ENCODE measurements at places on chromosomes 7 and 10.

GRCh38 chr10:103140469-103140868 lies 52.6 kb downstream of the NT5C2 start:
- no peak for DNase-seq

DNA sequence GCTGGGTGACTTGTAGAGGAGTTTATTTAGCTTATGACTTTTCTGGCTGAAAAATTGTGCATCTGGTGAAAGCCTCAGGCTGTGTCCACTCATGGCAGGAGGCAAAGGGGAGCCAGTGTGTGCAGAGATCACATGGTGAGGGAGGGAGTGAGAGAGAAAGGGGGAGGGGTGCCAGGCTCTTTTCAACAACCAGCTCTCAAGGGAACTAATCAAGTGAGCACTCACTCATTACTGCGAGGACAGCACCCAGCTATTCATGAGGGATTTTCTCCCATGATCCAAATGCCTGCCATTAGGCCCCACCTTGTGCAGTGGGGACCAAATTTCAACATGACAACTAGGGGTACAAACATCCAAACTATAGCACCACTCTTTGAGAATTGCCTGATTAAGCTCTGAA lies 590.2 kb downstream of the MAGI2 start:
- DNase-seq, result no peak

GRCh38 chr7:149022756-149023360 lies 5.4 kb downstream of the PDIA4 start:
- DNase-seq, result no peak

GRCh38 chr7:30660331-30661255 lies 21.7 kb downstream of the CRHR2 start:
- DNase-seq, result no peak

GRCh38 chr7:136275794-136276193 lies 298.6 kb upstream of the MTPN start:
- no peak for DNase-seq

DNA sequence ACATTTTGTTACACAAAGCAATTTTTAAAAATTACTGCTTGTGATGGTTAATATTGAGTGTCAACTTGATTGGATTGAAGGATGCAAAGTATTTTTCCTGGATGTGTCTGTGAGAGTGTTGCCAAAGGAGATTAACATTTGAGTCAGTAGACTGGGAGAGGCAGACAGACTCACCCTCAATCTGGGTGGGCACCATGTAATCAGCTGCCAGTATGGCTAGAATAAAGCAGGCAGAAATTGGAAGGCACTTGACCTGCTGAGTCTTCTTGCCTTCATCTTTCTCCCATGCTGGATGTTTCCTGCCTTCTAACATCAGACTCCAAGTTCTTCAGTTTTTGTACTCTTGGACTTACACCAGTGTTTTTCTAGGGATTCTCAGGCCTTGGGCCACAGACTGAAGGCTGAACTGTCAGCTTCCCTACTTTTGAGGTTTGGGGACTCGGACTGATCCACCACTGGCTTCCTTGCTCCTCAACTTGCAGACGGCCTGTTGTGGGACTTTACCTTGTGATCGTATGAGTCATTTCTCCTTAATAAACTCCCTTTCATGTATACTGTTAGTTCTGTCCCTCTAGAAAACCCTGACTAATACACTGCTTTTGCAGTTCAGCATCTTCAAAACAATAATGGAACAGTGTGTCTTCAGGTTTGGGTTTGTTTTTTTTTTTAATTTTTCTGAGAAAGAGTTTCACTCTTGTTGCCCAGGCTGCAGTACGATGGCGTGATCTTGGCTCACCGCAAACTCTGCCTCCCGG lies 244.1 kb upstream of the SEMA3C start:
- DNase-seq, result no peak

DNA sequence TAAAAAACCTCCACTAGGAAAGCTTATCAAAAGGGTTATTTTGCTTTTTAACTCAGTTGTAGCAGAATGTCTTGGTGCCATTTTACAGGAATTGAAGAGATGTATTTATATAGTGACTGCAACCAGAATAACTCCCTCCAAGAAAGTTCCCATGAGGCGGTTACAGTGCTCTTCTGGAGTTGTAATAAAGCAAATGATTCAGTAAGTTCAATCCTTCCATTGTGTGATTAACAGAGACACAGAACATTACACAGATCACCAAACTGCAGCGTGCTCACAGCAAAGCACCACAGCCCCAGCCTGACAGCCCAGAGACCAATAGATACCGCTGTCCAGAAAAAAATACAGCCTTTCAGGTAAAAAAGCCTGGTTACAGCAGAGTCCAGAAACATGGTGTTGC lies 21.9 kb upstream of the CABCOCO1 start:
- no peak for DNase-seq

- DNase-seq, result no peak
Measured at GRCh38 chr10:131426534-131426898, 115.0 kb upstream of the TCERG1L start.

GRCh38 chr10:96138102-96138501 lies 8.0 kb downstream of the ZNF518A start:
- no peak for DNase-seq

DNA sequence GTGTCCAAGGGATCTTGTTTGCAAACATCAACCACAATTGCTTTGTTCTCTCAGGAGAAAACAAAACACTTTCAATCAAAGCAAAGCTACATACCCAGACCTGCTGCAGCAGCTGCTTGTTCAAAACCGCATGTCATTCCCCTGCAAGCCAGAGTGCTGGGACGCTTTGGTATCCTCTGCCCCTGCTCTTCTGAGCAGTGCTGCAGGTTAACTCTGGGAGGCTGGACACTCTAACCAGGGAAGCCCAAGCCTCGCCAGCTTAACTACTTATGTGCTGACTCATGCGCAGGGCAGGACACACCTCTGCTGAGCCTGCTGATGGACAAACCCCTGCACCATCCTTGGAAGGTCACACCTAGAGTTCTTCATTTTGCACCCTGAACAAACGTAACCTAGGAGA lies 28.2 kb upstream of the ASAH2 start:
- DNase-seq, result no peak

- no peak for DNase-seq
Measured at GRCh38 chr7:155401231-155401630, 56.7 kb upstream of the EN2 start.

All from NCI-H1048 (cell line).